Activated naive CD4-positive, alpha-beta T cell (primary cell): ENCODE measurements at places on chromosomes 7 and 10.

DNA sequence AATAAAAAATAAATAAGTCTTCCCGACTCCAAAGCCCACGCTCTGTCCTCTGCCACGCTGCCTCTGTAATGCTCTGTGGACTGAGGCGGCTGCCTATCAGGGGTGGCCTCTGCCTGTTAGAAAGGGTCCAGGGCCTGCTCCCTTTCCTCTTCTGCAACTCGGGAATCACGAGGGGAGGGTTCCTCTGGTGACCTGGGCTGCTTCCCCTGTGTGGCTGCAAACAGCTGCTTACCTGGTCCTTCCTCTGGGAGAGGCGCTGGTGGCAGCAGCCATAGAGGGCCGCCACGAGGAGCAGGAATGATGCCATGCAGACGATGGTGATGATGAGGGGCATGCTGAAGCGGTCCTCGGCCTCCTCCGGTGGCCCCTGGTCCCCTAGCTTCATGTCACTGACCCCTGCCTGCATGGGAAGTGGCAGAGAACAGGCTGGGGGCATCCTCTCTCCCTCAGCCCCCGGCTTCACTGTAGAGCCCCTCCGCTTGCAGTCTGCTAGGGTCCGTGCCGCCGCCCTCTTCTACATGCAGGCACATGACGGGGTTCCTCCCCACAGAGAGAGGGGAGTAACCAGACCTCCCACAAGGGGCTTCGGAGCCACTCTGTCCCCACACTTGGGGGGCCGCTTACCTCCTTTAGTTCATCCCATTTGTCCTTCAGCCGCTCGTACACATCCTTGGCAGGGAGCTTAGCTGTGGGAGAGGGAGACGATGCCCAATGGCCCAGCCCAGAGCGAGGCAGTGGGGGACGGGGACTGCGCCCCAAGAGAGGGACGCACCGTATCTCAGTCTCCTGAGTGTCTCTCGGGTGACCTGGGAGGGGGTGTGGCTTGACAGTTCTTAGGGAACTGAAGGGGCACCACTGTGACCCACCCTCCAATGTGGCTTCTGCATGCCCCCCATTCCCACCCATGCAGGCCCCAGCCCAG, 50.5 kb downstream of the PODXL start:
- no peak for DNase-seq

DNA sequence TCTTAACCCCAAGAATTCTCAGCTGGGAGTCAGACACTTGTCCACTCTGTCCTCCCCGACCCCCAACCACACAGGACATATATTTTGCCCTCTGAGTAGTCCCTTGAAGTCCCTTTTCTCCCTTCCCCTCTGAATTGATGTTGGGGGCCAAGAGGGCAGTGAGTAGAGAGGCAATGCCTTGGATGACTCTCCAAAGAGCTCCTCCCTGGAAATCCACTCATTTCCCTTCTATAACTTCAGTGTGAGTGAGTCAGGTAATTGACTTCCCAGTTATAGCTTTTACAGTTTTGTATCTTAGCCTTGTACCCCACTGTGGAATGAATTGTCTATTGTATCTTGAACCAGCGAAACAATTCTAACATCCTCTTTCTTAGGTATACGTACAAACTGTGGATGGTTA, 9.2 kb upstream of the ODAD2 start:
- DNase-seq: no peak

- DNase-seq: no peak
Observed at GRCh38 chr10:101895781-101896180, 52.2 kb upstream of the KCNIP2 start.

DNA sequence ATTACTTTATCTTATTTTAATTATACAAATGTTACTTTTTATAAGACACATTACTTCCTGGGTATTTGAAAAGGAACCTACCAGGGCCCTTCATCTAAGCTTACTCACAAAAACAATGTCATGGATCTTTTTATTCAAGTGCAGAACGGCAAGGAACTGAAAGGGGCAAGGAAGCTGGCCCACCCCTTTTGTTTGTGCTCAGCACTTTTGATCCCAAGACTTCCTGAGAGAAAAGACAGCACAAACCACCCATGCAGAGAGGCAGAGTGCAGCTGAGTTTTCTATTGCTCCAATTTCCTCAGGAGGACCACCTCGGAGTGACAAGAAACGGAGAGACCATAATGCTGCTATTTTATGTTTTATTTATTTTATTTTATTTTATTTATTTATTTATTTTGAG, 232.0 kb upstream of the NRP1 start:
- no peak for DNase-seq

DNA sequence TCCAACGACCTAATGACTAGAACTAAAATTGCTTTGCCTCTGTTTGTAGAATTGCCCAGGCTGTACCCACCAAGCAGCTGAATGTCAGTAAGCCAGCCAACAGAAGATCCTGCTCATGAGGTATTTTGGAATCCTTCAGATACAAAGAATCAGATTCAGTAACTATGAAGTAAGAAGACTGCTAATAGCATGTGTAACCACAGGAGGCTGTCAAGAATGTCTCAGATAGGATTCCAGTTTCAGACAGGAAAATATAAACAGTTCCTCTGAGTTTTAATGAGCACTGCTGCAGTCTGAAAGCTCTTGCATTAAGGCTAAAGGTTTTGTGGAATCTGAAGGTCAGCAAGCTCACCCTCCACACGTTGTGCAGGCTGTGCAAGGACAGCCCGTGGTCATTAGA, 112.6 kb upstream of the ADAM12 start:
- no peak for DNase-seq

DNA sequence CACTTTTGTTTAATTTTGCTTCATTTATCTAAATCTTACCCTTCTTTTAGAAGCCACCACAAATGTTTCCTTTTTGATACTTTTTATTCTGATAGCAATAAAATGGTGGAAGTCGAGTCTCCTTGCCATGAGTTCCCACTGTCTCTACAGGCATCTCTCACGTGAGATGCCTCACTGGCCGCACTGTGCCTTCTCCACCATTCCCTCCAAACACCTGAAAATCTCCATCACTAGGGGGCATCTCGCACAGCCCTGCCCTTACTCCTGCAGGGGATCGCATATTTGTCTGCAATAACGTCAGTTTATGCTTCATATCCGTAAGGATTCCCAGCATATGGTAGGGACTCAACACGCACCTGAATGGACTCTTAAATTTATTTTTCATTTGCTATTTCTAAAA, 56.3 kb upstream of the NCAPG2 start:
- no peak for DNase-seq
